ENCODE measurements at places on chromosomes 2 and 18.

GRCh38 chr2:158031371-158031770 lies 70.3 kb upstream of the UPP2 start:
- DNase-seq: no peak

GRCh38 chr2:213285404-213285803 lies 1.1 kb downstream of the SPAG16 start:
- DNase-seq: no peak

GRCh38 chr2:210474776-210475175 lies 1.8 kb downstream of the LANCL1 start:
- DNase-seq: no peak

DNA sequence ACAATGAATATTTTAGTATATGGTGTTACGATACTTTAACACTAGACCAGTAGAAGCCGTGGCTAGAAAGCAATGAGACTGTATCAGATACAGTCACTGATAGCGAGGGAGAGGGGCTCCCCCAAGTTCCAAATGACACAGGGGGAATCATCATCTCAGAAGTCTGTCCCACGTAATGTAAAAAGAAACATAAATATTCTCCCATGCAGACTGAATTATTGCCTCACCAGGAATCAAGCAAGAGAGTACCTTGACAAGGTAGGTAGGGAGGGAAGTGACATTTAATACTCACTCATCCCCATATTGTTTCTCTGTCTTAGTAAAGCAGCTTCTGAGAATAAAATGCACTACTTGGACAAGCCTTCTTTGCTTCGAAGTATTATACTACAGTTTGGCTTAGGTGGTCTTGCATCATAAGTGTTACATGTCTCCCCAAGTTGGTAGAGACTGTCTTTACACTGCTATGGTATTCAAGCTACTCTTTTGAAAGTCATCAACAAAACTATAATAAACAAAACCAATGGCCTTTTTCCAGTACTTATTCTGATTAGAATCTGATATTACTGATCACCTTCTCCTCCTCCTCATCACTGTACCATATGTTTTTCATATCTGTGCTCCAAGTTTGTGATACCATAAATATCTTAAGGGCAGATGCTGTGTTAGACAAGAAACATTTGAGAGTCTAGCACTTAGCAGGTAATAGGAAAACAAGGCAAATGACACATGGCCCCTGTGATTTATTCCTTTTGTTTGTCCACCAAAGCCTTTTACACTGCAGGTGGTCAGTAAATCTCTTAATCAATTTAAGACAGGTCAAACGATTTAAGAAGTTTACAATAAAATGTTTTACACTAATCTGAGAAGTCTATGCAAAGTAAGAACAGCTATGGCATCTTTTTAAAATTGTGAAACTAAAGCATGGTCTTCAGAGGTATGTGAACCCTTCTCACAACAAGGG lies 2.7 kb downstream of the LAPTM4A start:
- DNase-seq: no peak

- no peak for DNase-seq
Observed at GRCh38 chr2:162182395-162182794, 30.3 kb upstream of the GCG start.

DNA sequence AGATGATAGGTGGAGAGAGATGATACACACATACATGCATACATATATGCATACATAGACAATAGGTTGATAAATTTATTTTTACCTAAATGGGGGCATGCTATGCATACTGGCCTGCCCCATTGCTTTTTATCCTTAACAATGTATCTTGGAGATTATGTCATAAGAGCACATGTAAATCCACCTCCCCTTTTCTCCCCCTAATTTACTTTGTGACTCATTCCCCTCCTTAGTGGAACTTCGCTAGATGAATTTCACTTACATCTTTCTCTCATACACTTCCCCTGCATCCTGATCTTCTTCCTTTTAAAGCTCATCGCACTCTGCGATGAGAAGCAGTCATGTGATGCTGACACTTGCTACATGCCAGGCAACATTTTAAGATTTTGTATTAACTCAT lies 223.6 kb downstream of the C1D start:
- no peak for DNase-seq

GRCh38 chr2:49270091-49270490 lies 115.8 kb upstream of the FSHR start:
- DNase-seq: no peak

DNA sequence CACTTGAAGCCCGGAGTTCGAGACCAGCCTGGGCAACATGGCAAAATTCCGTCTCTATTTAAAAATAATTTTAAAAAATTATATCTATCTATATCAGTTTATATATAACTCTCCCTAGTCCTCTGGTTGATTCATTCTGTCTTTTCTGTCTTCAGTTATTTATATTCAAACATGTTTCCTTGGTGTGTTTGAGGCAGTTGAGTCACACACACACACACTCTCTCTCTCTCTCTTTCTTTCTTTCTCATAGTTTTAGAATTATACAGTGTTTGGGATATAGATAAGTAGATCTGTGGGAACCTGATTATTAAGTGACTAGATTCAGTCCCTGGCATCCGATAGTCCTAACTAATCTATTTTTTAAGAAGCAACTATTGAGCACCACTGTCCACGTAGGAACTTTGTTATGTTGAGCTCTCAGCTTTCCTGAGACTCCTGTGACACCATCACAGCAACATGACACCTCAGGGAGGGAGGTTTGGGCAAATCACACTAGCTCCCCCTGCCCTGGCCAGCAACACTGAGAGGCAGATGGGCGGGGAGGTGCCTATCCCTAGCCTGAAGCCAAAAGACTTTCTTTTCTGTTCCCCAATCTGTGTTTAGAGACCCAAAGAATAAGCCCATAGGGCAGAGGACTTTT lies 482.7 kb downstream of the DLGAP1 start:
- no peak for DNase-seq

GRCh38 chr2:89784960-89785359 lies 1093.5 kb downstream of the RPIA start:
- DNase-seq: no peak

DNA sequence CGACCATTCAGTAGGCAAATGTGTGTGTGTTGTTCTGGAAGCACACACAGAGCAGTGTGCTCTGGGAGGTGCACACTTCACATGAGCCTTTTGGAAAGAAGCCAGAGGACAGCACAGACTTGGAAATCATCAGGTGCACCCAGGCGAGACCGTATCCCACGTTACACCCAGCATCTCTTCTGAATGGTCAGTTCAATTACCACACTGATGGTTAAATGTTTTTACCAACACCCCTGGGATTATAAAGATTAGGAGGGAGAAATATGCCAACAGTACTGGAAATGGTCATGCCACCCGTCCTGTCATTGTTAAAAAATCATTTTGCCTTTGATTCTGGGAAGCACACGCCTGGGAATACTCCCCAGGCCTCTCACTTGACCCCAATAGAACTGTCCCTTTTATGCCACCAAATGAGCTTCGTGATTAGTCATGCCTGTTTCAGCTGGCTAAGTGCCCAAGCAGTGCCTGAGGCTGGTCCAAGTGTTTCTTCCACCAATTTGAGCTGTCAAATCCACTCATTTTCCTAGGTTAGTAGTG lies 183.7 kb downstream of the NRP2 start:
- no peak for DNase-seq

DNA sequence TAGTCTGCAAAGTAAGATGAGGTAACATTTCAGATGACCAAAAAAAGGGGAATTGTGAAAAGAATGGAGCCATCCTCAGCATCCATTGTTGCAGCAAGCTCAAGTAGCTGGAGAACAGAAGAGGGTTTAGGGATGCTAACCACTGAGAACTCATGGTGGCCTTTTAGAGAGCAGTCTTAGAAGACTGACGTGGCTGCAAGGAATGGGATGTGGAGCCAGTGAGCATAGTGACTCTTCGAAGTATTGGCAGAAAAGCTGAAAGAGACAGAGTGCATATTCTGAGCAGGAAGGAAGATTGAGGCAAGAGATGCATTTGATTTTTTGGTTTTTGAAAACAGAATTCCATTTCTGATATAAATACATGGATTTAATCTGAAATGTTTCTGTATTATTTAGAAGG lies 151.2 kb downstream of the UBE2E3 start:
- DNase-seq: no peak

DNA sequence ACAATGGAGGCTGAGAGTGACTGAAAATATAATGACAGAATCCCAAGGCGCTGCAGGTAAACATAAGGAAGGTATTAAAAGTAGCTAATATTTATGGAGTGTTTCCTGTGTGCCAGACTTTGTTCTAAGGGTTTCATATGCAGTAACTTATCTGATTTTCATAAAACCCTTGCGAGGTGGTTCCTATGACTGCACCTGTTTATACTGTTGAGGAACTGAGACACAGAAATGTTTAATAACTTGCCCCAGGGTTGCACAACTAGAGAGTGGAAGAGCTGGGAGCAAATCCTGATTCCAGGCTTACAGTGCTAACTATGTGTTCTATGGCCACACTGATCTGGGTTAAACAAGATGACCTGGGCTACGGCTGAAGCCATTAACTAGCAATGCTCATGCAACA lies 2.4 kb downstream of the SP110 start:
- DNase-seq: no peak

- DNase-seq: no peak
Observed at GRCh38 chr2:5727235-5727634, 35.1 kb downstream of the SOX11 start.

DNA sequence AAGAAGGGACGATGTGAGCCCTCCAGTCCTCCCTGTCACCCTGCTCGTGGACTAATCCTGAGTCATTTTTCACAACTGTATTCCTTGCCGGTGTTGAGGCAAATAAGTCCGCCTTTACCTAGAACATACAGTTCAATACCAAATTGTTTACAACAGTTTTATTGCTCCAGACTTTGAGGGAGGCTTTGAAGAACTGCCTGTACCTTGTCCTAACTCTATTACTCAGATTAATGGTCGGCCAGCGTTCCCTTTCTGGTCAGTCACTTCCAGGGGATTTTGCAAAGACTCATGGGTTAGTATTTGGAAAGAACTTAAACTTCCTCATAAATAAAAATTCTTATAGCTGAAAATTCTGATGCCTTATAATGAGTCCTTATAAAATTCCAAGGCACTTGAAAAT lies 85.1 kb upstream of the ZNF532 start:
- no peak for DNase-seq

DNA sequence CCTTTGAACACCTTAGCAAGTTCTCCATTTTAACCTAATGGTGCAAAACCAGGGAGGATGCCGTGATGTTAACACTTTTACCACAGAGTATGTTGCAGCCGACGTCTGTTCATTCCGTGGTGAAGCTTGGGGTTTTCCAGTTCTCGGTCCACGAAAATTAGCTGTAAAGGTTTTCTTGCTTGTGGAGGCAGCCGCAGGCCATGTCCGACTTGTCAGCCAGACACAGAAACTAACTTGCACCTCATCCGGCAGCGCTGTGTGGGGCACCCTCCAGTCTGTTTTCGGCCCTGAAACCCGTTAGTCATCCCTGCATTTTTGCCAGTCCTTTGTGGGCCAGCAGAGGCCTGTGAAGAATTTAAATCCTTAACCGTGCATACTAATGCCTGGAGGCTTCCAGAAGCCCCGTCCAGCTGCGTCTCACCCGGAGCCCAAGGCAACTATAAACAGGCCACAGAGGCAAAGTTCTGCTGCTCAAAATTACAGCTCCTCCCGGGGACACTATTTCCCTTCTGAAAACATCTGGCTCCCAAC lies 70.6 kb downstream of the SH3YL1 start:
- DNase-seq: no peak

GRCh38 chr2:226124548-226125011 lies 675.0 kb downstream of the IRS1 start:
- no peak for DNase-seq
